ENCODE measurements at places on chromosomes 13 and 19. TPM values are rescaled to one million over a fixed set of nuclear protein-coding genes. Genes with fewer than 3 reads are reported as not detected.

- no peak for DNase-seq
Observed at GRCh38 chr19:16679811-16680210, 18.9 kb downstream of the TMEM38A start.

DNA sequence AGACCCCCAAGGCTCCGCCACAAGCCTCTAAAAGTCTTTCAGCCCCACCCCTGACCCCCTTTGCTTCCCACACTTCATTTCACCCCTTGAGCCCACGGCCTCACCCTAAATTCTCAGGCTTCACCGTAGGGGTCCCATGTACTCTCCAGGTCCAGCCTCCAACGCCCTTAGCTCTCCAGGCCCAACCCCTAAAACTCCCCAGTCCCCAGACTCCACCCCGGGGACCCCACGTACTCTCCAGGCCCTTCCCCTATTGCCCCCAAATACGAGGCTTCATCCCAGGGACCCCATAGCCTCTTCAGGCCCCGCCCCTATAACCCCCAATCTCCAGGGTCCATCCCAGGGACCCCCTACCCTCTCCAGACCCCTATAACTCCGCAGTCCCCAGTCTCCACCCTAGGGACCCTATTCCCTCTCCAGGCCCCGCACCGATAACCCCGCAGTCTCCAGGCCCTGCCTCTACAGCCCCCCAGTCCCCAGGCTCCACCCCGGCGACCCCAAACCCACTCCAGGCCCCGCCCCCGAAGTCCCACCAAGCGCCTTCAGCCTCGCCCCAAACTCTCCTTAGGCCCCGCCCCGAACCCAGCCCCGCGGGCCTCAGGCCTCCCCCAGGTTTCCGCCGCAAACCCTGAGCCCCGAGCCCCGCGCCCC, 619 bp downstream of the MED16 start:
- no peak for DNase-seq

The PSG3 gene
- not detected for polyA plus RNA-seq

DNA sequence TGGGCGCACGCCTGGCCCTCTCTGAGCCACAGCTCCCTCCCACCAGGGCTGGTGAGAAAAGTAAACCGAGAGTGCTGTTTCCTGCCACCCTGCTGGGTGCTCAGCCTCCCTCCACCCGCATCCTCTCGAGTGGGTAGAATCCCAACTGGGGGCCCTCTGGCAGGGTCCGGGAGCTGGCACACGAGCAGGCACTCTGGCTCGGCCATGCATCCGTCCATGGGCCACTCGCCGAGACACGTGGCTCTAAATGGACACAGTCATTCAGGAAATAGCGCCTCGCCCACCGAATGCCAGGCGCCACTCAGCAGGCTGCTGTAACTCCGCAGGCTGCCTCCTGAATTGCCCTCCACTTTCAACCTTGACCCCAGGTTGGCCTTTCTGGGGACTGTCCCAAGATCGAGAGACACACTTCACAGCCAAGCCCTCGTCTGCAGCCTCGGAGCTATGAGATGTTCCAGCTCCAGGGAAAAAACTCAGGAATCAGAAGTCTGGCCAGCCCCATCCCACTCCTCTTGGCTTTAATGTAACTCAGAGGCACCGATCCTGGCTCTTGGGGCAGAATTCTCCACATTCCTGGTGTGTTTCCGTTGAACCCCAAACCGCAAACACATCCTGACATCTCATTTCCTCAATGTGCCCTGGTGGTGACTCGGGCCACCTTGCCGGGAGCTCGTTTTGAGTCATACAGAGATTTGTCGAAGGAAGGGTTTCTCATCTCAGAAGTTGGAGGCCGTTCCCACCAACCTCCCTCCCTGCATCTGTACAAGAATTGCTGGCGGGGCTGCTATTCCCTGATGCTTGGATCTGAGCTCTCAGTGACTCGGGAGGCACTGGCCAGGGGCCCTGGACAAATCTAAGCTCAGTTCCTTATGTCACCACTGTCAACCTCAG, 14.1 kb downstream of the KLF2 start:
- peak; percentile 10 for DNase-seq

DNA sequence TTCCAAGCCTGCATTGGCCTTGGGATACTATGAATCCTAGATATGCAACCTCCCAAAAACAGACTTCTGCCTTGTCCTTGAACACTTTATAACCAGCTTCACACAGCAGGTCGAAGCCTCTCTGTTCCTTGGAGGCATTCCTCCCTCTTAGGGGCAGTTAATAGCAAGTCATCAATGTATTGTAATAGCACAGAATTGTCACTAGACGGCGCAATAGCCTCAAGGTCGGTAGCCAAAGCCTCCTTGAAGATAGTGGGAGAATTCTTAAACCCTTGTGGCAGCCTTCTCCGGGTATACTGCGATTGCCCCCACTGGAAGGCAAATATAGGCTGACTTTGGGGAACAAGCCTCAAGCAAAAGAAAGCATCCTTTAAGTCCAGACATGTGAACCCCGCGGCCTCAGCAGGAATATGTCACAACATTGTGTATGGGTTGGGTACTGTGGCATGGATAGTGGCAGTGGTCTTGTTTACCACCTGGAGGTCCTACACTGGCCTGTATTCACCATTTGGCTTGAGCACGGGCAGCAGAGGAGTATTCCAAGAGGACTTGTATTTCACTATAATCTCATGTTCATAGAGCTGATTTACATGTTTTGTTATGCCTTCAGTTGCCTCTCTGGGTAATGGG, 61.1 kb downstream of the ZNF431 start:
- DNase-seq = peak; percentile 58

The DHDH gene
- polyA plus RNA-seq = 5.2 TPM

The SYT5 gene
- polyA plus RNA-seq = 9.1 TPM

DNA sequence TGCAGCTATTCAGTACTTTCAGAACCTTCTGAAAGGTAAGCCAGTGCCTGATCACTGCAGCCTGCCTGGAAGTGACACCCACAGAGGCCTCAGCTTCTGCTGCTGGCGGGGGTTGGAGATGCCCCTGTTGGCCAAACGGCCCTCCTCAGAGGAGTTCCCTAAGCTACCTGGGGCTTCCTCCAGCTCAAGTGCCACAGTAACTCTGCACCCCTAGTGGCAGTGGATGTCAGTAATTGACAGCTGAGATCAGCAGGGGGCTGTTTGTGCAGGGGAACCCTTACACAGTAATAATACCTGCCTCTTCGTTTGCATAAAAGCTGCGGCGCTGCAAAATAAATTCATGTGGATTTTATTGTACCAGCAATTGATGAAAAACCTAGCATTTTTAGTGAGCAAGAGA, 28.9 kb downstream of the TDRD12 start:
- no peak for DNase-seq

Measured in large intestine (tissue), 12 donors.